ENCODE measurements at places on chromosomes 2 and 18. TPM values are rescaled to one million over a fixed set of nuclear protein-coding genes. Genes with fewer than 3 reads are reported as not detected.

Gene NGEF
- 7.6 TPM for total RNA-seq

GRCh38 chr18:75156831-75157230, 52.1 kb downstream of the PTGR3 start:
- no peak for DNase-seq

- no peak for DNase-seq
These were observed 1142.1 kb downstream of the CNTNAP5 start for GRCh38 chr2:125167152-125167551.

DNA sequence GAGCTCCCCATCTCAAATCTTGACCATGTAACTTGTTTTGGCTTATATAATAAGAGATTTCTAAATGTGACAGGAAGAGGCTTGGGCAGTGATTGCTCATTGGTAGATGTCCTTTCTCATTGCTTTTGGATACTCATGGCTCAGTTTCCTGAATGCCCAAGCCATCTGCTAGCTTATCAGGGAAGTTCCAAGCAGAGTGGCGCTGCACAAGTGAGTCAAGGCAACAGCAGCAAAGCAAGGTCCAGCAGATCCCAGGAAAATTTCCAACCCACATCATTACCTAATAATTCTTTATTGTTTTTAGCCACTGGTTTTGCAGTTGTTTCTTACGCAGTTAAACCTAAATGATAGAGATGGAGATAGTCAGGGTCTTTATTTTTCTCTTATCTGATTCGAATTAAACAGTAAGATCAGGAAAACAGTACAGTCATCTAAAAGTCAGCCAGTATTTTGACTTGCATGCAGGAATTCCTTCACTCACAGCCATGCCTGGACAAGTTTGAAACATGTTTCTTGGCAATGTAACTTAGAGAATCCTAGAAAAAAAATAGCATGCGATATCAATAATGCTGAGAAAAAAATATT, 349.7 kb upstream of the TMEFF2 start:
- DNase-seq = no peak

All from stomach (tissue), 19 donors.